ENCODE measurements at places on chromosomes 2 and 18.

- DNase-seq = no peak
Observed at GRCh38 chr18:13973061-13973575, 57.8 kb upstream of the MC2R start.

- DNase-seq = no peak
Observed at GRCh38 chr2:241114836-241115235, 12.7 kb upstream of the MTERF4 start.

- DNase-seq = no peak
Observed at GRCh38 chr18:75376004-75376403, 51.5 kb downstream of the SMIM21 start.

GRCh38 chr2:46410273-46411244 lies 68.8 kb upstream of the TMEM247 start:
- DNase-seq = no peak

DNA sequence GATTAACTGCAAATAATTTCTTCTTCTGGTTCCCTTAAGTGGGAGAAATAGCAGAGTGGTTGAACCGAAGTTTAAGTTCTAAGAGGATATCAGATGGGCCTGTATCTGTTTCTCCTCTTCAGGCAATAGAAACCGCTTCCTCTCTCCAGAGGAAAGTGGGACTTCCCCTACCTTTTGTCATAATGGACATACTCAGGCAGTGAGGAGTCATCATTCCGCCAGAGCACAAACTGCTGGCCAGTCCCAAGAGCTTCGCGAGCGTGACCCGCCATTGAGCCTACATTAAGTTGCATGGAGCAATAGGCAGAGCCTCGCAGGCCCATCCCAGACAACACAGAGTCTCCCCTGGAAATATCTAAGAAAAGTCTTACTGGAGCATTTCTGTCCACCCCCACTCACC lies 158.9 kb downstream of the LDLRAD4 start:
- DNase-seq = no peak

DNA sequence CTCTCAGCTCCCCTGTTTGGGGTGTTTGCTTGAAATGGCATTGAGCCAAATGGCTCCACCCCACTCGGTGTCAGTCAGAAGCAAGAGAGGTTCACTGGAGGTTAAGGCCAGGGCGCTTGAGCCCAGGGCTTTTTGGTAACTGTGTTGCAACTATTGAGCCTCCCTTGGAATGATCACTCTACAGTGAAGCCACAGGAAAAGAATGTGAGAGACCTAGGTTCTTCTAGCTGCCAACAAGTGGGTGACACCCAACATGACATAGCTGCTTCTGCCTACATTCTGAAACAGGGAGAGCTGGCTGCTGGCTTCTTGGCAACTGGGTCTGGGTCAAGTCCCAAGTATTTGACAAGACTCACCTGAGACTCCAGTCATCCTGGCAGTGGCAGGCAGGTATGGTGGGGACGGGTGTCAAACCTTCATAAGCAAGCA lies 7.1 kb upstream of the GRHL1 start:
- no peak for DNase-seq

GRCh38 chr2:176395273-176395854 lies 126.1 kb downstream of the MTX2 start:
- no peak for DNase-seq

- DNase-seq = no peak
Observed at GRCh38 chr18:69659142-69659651, 258.5 kb downstream of the DOK6 start.
